ENCODE measurements at places on chromosomes 12 and 14.

DNA sequence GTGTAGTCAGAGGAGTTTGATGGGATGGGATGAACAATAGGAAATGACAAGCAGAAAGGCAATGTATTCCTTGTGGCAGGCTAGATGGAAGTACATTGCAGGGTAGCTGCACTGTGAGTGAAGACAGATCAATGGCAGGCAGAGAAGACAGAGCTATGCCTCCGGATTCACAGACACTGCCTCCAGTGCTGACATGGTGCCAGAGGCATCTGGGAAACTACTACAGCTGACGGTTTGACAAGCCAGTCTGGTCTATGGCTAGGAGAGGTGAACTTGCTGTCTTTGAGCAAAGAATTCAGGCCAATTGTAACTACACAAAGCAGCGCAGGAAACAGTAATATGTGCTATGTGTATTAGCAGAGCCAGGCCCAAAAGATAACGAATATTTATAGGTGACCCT, 193.5 kb downstream of the DIO2 start:
- no peak for DNase-seq

DNA sequence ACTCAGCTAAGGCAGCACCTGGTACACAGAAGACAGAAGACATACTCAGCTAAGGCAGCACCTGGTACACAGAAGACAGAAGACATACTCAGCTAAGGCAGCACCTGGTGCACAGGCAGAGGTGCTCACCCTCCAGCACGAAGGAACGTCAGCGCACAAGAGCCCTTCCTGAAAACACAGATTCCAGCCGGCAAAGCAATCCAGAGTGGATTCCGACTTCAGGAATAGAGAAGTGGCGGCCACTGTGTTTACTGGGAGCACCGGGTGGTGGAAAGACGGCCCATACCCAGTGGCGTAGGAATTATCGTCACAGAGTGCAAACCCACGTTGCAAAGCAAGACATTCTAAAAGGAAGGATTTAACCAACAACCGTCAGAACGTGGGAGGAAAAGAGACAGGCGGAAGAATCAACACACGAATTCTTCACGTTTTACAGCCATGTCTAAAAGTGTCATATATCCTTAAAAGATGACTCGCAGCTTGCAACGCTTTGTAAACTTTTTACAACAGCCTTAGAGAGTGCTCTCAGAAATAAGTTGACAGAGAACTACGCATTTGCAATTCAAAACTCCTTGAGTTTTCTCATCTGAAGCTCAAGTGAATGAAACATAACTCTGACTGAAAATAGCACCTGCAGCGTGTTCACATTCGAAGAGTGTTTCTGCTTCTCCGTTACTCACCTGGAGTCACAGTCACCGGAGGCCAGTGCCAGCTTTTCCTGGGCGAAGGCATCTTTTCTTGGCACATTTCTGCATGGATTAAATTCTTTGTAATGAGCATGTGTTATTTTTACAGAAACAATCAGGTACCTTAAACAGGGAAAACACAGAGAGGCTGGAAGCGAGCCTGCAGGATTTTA, 55.8 kb upstream of the GALNT9 start:
- DNase-seq: no peak

- DNase-seq: no peak
Measured at GRCh38 chr12:111596985-111597830, 1.9 kb downstream of the ATXN2 start.

- no peak for DNase-seq
Measured at GRCh38 chr14:50967103-50967502, 22.8 kb upstream of the PYGL start.

GRCh38 chr12:77442633-77443032, 377.3 kb upstream of the E2F7 start:
- no peak for DNase-seq

Data from NCI-H2081 treated with DMSO at 0.1 percent for 48 hours (cell line).